ENCODE measurements at places on chromosomes 5 and 9.

DNA sequence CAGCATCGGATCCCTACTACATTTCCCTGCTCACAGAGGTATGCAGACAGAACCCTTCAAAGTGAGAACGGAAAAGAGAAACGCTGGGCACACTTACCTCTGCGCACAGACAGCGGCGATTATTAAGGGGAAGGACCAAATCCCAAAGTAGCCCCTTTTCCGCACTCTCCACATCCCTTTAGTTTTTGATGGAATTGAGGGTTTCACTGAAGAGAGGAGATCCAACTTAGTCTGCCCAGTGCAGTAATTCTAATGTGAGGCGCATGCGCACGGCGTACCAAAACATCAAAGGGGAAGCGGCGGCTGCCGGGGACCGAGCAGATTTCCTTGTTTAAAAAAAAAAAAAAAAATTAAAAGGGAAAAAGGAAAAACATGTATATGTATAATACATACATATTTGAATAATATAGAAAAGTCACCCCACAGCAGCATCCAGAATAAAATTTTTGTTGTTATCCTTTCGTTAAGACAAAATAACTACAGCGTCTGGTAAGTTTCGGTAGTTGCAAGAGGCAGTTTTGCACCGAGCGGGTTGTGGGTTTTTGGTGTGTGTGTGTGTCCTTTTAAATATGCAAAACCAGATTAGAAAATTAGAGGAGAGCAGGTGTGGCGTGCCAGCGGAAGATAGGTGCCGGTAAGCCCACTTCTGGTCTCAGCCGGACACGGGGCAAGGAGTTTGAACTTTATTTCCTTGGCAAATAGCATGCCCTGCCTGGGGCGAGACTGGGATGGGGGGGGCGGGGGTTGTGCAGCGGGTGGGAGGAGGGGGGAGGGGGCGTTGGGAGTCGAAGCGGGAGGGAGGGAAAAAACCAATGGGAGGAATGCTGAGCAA is at the start of gene GABRB2:
Gene GABRB2, minus strand, starts transcription at position 256 of the 832 bp plus-strand sequence. Its CDS starts 82 bp downstream, at position 174.
- DNase-seq = no peak

- no peak for DNase-seq
Measured at GRCh38 chr5:124755565-124755964, 9.1 kb upstream of the ZNF608 start.

DNA sequence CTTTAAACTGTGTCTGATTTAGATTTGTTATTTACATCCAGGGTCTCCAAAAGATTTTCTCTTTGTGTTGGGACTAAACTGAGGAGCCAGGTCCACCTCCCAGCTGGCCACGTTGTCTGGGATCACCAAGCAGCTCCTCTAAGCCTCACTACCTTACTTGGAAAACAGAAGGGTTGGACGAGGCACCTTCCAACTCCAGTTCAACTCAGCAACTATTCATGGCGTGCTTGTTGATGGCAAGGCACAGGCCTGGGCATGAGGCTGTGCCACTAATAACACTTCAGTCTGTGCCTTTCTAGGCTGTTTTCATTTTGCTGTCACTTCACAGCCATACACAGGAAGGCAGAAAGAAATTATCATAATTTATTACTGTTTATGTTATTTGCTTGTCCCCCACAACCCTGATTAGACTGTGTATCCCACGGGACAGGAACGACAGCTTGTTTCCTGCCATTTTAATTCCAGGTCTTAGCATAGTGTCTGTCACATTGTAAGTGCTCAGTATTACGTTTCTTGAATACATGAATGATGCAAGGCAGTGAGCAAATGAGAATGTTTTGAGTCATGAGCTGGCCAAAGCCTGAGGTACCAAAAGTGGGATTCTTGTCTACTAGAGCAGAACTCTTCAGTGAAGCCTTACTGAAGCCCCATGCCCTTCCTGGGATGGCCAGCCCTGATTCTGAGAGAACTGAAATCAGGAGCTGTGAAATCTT is 125.8 kb downstream of the GALNT10 start:
- no peak for DNase-seq

DNA sequence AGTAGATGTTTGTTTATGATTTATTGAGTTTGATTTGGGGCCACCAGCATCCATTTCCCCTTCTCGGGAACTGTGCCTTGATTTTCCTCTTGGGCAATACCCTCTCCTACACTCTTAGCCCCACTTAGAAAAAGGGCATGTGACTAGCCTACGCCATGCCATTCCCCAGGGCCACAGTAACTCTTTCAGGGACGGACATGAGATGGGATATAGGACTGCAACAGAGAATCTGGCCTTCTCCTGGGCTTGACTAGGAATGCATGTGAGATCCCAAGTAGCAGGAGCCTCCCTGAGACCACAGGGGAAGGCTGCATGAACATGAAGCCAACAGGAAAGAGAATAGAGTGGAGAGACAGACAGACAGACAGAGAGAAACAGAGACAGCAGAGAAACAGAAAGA is 30.7 kb upstream of the SPARC start:
- DNase-seq = no peak

GRCh38 chr5:179568721-179569120 is 18.4 kb downstream of the RUFY1 start:
- no peak for DNase-seq

DNA sequence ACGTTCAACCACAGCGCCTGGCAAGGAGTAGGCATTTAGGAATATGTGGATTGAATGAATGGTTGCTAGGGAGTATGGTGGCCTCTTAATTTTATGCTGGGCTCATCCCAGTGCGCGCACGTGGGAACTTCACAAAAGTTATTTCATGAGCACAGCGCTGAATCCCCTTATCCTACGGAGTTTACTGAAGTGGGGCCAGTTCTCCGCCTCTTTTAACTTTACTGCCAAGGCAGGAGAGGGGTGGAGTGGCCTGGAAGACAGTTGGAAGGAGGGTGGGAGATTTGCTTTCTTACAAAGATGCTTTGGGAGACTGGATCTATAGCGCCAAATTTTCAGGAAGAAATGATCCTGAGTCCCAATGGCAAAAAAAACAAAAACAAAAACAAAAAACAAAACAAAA is 326.5 kb downstream of the SH3GL2 start:
- no peak for DNase-seq

DNA sequence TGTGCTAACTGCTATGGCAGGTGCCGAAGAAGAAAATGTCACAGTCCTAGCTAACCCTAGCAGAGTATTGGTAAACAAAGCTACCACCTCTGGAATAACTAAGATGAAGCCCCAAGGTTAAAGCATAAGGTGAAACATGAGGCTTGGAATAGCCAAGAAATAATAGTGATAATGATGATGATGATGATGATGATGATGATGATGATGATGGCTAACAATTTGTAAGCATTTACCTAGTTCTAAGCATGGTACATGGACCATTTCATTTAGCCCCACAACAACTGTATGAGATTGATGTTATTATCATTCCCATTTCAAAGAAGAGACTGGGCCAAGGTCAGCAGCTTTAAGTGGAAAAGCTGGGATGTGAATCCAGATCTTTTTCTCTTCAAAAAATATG is 35.3 kb downstream of the SH3RF2 start:
- no peak for DNase-seq

DNA sequence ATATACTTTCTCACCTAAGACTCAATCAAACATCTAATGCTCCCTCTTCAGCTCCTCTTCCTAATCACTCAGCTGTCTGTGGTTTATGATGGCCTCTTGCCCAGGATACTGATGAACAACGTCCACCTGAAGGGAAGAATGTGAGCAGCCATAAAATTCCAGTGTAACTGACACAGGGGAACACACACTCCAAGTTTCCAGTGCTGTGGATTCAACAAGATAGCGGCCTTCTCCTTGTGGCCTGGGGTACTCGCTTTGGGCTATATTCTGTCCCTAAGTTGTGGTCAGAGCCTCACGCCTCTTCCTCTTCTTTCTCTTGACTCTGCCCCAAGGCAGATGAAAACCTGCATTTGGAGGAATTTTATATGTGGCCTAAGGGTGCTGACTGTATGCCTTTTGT is 11.7 kb downstream of the B4GALT1 start:
- DNase-seq = no peak

DNA sequence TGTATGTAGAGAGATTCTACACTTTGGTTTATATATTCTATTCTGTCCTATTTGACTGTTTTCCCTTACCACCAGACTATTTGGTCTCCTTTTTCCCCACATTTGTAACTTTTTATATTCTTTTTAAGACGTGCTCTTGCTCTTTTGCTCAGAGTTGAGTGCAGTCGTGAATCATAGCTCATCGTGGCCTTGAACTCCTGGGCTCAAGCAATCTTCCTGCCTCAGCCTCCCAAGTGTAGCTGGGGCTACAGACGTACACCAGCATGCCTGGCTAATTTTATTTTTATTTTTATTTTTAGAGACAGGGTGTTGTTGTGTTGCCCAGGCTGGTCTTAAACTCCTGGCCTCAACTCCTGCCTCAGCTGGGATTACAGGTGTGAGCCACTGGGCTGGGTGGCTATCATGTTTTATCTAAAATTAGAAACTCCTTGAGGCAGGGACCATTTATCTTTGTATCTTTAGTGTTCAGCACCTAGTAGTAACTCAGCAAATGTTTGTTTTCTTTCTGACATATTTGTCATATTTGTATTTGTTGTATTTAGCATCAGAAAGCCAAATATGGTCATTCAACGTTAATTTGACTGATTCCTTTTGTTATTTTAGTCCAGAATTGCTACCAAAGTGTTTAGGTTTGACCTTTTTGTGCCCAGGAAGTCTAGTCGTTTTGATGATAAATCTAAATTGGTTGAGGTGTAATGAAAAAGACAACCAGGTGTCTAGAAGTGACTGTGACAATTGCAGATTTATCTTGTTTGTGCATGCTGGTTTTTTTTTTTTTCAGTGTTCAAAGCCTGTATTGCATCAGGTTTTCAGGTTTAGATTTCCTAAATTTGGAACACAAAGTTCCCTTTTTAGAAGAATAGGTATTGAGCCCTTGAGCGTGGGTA is 44.3 kb downstream of the ERBIN start:
- no peak for DNase-seq

DNA sequence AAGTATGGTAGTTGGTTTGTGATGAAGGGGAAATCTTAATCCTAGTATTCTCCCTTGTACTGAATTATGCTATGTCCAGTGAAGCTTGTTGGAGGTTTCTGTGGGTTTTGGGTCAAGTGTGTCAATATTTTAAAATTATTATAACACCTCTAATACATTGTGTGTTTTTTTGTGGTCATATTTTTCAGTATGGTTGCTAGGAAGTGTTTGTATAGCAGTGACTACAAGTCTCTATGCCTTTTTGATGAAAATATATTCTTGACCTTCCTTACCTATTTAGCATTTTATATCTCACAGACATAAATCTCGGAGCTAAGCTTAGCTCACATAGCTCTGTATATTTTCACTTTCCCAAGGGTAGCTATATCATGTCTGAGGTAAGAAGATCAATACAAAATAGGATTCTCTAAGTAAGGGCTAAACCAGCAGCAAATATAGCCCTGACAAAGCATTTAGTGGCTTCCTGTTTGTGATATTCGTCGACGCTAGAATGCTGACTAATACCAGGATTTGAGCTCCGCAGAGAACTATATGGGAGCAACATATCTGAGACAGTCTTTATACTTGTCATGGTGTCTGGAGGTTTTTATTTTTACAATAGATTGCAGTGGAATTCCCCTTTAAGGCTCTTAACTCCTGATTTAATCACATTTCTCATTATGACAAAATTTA is 82.3 kb downstream of the MACIR start:
- no peak for DNase-seq

DNA sequence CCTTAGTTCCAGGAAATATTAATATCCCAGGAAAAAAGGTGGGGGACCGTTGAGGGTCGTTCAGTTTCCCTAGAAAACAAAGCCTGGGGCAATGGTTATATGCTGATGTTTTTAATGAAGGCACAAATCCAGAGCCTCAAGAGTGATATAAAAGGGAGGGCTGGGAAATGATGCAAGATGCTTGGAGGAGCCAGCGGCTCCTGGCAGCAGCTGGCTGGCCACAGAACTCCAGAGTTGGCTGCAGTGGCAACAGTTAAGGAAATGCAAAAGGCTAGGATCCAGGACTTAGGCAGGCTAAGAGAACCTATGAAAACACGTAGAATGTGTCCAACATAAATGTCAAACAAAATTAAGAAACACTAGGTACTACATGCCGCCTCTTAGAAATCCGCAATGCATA is 31.0 kb upstream of the B4GALT1 start:
- DNase-seq = no peak

DNA sequence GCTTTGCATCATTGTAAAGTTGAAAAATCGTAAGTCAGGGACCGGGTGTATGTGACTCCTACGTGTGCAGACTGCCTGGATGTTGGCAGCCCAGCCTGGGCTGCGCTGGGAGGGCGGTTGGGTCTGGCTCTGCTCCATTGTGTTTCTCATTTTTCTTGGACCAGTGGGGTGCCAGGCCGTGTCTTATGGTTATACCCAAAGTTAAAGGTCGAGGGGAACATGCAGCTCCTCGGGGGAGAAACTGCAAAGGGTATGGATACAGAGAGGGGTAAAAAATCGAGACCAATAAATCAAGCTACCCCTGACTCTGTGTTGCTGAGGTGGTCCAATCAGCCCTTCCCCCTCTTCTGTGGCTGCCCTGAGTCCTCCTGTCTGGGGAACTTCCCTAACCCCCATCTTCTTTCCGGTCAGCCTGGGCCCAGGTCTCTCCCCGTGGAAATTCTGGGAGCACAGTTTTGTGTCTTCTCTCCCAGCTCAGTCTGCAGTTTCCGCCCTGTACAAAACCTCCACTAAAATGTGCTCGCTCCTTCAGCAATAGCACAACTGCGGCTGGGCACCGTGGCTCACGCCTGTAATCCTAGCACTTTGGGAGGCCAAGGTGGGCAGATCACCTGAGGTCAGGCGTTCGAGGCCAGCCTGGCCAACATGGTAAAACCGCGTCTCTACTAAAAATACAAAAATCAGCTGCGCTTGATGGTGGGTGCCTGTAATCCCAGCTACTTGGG is 34.1 kb upstream of the UNC5A start:
- DNase-seq = no peak

DNA sequence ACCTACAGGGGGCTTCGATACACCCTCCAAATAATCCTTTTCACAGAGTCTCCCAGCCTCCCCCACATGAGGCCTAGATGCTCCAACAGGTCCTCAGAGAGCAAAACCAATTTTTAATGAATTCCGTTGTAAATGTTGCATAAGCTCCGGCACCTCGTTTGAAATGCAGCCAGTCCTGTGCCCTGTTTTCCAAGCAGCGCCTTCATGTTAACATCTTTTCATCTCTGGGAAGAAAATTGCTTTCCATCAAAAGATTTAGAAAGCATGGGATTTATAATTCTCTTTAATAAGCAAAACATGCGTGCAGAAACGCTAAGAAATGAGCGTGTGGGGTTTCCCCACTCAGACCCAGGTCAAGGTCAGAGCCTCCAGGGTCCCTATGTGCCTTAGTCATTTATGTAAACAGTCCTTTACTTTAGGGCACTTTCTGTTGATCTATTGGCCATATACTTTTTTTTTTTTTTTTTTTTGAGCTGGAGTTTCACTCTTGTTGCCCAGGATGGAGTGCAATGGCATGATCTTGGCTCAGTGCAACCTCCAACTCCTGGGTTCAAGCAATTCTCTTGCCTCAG is 177.5 kb upstream of the S1PR3 start:
- no peak for DNase-seq

- DNase-seq = no peak
Measured at GRCh38 chr9:21413151-21413550, 4.2 kb downstream of the IFNA8 start.

GRCh38 chr5:151264113-151264512 is 11.1 kb downstream of the GM2A start:
- no peak for DNase-seq

GRCh38 chr5:140883373-140883772 is 1.4 kb downstream of the PCDHA13 start:
- no peak for DNase-seq

- DNase-seq = no peak
Measured at GRCh38 chr9:106784076-106784475, 78.9 kb upstream of the ZNF462 start.

All from stimulated activated CD4-positive, alpha-beta T cell treated with anti-CD3 and anti-CD28 coated beads, TNF-alpha, amount 100 ng/mL, for 48 hours (primary cell).